ENCODE measurements at places on chromosomes 2 and 18.

- no peak for DNase-seq
Measured at GRCh38 chr2:45789317-45789716, 137.8 kb downstream of the PRKCE start.

DNA sequence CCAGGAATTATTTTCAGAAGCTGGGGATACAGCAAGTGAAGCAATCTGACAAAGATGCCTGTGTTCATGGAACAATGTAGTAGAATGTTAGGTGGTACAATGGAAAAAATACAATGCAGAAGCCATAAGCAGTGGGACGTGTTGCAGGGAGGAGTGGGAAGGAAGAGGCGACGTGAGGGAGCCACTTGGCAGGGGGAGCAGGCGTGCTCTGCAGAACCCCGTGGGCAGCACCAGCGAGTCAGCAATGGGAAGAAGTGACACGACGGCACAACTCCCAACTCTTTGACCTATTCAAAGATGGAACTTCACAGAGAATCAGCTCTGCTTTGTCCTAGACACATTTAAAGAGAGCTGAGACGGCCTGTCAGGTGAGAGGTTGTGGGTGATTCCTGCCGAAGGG is 30.5 kb downstream of the PRELID3A start:
- no peak for DNase-seq

DNA sequence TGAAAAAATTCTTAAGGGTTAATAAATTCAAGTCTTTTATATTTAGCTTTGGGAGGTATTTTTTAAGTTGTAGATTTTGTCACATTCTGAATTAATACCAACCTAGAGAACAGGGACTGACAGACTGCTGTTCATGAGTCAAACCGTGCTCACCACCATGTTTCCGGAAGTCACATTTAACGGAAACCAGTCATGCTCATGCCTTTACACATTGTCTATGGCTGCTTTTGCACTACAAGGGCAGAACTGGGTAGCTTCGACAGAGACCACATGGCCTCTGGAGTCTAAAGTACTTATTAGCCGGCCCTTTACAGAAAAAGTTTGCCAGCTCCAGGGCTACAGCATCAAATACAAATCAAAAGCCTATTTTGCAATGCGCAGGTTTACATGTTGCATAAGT is 33.3 kb downstream of the LONRF2 start:
- no peak for DNase-seq

DNA sequence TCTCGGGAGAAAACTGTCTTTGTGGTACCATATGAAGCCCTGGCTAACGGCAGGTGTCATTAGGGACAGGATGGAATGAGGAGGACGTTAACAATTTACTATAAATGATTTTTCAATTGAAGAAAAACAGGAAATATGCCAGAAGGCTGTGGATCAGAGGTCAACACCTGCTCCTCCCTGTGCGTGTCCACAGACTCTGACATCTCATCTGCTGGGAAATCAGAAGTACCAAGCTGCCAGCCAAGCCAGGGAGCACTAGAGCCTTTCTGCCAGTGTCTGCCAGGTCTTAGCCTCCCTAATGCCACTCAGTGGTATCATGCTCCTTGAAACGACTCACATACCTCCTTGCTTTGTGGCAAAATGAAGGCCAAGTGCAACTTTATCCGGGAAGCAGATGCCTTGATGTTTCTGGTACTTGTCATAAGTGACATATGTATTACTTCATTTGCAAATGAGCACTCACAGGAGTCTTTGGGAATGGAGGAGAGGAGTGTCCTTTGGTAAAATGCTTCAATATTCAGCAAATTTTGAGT is 541.1 kb downstream of the SATB2 start:
- no peak for DNase-seq

DNA sequence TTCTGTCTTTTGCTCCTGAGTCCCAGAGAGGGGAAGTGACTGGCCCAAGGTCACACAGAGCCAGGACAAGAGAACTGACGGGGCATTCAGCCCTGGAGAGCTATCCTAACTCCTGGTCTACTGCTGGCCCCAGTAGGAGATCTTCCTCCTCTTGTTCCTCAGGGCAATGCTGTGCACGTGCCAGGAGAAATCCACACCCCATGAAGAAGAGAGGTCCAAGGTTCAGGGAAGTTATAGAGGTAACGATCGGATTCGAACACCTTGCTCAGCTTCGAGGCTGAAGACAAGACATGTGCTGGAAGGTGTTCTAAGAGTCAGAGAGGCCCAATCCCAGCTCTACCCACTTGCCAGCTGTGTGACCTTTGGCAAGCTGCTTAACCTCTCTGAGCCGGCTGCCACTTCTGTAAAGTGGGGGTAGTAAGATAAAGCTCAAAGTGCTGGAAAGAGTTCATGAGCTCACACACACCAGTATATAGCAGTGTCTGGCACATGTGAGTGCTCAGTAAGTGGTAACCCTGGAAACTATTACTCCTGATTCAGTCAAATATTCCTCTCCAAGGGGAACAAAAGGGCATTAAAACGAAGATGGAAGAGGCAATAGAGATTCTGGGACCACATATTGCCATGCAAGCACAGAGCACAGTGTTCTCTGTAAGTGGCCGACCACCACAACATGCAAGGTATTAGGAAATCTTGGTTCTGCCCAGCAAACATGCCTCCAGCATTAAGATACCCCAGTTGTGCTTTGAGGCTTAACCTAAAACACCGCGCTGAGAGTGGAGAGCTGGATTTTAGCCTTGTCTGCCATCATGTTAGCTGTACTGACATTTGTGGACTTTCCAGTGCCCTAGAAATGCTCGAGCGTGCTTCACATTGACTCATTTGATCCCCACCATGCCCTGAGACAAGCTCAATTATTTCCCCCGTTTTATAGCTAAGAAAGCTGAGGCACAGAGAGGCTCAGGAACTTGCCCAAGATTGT is 25.6 kb downstream of the SERTAD2 start:
- no peak for DNase-seq
